ENCODE measurements at places on chromosomes 3 and 15.

DNA sequence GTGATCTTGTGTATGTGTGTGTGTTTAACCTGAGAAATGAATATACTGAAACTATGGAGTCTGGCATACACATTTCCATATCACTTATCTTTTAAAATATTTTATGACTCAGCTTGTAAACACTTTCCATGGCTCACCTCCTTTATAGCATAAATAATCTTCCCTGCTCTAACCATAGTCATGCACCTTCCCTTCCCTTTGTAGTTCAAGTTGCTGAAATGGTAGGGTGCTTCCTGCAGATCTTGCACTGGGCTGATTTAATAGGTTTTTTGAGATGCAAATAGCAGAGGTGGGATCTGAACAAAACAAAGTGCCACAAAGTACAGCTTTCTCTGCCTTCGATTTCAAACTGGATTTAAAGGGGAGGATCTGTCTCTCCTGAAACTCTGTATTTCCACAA is 712.7 kb upstream of the LMCD1 start:
- DNase-seq = no peak

DNA sequence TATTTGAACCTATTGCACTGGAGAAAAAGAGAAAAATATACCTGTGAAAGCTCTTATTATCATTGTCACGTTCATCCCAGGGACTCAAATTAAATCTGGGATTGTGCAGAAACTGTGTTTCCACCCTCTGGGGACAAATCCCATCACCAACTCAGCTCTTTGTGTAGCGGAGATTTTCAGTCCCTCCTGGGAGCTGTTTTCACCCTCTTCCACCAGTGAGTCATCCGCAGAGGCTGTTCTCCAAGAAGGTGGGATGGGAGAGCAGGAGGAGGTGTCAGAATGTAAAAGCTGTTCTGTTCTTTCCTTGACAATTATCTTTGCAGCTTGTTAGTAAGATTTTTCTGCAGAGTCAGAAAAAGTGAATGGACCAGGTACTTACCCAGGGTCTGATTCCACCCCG is 28.0 kb downstream of the SV2B start:
- DNase-seq = no peak

- no peak for DNase-seq
Observed at GRCh38 chr3:73601011-73601410, 23.7 kb downstream of the PDZRN3 start.

DNA sequence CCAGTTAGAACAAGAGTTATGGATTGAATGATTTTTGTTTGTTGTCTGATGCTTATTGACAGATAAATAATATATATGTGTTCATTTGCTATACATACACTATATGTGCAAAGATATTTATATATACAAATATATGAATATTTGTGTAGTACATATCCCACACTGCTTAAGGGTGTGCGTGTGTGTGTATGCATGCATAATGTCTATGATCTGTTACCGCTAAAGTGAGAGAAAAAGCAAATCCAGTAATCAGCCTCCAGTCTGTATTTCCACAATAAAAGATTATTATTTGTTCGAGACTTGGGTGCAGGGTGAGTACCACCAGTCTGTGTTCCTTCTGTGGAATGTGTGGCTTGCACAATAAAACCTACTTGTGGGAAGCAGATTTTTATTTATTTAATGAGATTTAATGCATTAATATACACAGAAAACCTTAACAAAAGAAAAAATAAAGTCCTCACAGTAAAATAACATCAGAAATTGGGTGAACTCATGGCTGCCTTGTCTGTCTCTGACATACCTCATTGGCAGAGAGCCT is 366.0 kb upstream of the TBL1XR1 start:
- DNase-seq = no peak

GRCh38 chr3:101979033-101979432 is 129.7 kb downstream of the NFKBIZ start:
- no peak for DNase-seq

- no peak for DNase-seq
Observed at GRCh38 chr3:115488409-115488808, 134.9 kb upstream of the GAP43 start.

- DNase-seq = no peak
Observed at GRCh38 chr3:141049681-141050080, 1.5 kb upstream of the SPSB4 start.

- no peak for DNase-seq
Observed at GRCh38 chr3:188279502-188280335, 125.8 kb downstream of the LPP start.

DNA sequence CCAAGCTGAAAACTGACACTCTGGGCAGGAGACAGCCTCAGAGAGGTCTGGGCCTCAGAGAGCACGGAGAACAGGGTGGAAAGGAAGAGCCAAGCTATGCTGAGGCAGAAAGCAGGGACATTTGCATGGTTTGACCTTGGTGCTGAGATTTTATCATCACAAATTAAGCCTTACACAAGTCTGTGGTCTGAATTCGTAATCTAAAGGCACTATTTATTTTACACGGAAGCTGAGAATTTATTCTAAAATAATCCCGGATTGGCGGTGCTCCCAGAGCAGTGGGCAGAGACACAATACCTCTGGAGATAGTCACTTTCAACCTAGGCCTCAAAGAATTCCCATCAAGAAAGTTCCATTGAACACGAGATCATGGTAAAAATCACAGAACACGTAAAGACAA is 47.5 kb downstream of the CFAP92 start:
- no peak for DNase-seq

DNA sequence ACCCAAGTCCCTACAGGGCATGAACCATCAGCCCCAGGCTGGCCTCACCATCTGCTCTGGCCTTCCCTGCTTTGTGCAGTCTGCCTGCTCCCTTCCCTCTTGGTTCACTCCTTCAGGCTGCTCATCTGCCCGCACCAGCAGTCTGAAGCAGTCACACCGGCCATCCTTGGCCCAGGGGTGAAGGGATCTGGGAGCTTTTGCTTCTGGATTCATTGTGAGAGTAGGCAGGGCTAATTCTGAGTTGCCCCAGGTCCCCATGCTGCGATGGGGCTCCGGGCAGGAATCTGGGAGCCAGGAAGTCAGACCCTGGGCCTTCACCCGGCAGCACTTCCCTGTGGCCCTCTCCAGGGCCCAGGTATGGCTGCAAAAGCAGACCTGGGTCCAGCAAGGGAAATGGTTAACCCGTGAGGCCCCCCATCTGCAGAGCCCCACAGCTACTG is 99.7 kb downstream of the VGLL4 start:
- no peak for DNase-seq

- DNase-seq = no peak
Observed at GRCh38 chr3:120506076-120506827, 55.5 kb upstream of the FSTL1 start.

DNA sequence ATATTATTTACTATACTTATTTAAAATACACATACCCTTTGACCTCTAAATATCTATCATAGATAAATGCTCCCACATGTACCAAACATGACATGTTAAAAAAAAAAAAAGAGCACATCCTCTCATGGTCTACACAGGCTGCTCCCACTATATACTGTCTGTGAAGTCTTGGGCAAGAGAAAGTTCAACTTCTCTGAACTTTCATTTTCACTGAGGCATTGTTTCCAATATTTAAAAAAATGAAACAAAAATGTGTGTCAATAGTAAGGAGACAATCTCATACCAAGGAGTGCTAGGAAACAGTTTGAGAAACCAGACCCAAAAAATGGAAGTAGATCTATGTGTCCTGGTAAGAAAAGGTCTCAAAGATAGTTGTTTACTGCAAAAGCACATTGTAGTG is 29.3 kb downstream of the SLC4A7 start:
- no peak for DNase-seq

- DNase-seq = no peak
Observed at GRCh38 chr15:56992725-56993124, 74.3 kb downstream of the TCF12 start.

DNA sequence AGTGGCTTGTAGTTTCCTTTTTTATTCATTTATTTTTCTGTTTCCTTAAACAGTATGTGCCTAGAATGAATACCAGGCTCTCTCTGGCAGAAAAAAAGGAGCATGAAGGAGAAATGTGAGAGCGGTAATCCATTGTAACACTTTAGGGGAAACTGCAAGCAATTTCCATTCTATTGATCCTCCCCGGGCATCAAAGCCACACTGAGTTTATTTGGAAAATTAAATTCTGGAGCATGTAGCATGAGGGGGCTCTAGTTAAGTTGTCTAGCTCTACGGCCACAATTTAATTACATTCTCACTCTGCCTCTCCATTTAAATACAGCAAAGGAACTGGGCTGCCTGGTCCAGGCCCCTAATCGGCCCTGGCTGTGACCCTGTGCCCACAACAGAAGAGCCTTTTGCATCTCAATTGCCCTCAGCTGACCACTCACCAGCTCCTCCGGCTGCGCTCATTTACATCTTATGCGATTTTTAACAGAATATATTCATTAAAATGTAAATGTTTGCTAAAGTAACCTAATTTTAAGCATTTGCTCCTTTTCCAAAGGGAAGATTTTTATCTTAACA is 72.9 kb downstream of the MEGF11 start:
- no peak for DNase-seq

DNA sequence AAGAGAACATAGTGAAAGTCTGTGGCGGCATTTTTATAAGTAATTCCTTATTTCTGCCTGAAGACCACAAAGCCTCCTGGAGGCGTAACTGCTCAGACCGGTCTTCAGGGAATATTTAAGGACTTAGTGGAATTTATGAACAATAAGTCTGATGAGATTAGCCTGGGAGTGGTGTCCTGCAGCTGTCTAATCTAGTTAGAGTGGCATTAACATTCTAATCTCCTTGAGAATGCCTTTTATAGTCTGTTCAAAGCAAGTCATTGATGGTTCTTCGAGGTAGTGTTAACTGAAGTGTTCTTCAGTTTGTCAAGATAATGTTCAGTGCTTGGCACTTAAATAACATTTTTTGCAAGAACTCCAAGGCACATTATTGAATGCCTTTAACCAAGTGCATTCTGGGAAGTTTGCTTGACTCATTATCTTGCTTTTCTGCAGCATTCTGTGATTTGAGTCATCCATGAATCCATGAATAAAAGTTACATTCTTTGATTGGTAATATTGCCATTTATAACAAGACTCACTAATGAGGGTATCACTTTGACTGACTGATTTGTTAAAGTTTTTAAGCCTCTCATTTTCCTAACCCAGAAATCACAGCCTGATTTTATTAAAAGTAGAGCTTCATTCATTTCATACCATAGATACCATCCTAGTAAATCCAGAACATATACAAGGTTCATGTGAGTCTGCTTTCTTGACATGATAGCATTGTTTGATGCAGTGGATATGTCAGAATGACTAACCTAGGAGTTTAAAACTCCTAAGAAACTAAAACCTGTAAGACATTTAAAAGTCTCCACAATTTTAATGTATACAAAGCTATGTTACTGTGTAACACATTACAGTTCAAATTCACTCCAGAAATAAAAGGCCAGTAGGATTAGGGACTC is 12.5 kb downstream of the RBM5 start:
- no peak for DNase-seq

- DNase-seq = no peak
Observed at GRCh38 chr3:71265365-71265915, 318.1 kb downstream of the FOXP1 start.

DNA sequence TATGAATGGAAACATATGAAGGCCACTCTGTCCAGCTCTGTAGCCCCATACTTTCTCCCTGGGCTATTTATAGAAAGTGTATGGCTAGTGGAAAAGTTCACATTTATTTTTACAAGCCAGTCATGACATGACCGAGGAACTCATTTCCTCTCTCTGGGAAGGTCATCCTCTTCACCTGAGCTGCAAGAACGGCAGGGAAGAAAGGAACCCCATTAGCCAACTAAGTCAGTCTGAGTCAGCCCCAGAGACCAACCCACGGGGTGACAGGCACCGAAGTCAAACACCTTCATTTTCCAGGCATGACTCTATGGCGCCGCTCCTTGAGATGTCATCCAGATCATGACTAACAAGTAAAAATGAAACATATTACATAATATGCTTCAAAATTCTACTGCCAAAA is 4.8 kb downstream of the PAQR9 start:
- no peak for DNase-seq

- no peak for DNase-seq
Observed at GRCh38 chr15:59833366-59833765, 144.2 kb upstream of the BNIP2 start.

GRCh38 chr15:78715434-78715833 is 74.4 kb upstream of the CHRNB4 start:
- no peak for DNase-seq

DNA sequence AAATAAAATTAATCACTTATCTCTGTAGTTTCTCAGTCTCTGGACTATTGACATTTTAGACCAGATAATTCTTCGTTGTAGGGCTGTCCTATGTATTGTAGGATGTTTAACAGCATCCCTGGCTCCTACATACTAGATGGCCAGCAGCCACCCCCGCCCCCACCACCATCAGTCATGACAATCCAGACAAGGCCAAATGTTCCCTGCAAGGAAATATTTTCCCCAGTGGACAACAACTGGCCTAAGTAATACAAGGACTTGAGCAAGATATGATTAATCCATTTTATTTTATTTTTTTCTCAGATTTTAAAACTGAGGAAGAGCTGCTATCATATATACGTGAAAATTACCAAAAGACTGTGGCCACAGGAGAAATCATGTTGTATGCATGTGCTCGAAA is 23.8 kb downstream of the TICRR start:
- DNase-seq = no peak

DNA sequence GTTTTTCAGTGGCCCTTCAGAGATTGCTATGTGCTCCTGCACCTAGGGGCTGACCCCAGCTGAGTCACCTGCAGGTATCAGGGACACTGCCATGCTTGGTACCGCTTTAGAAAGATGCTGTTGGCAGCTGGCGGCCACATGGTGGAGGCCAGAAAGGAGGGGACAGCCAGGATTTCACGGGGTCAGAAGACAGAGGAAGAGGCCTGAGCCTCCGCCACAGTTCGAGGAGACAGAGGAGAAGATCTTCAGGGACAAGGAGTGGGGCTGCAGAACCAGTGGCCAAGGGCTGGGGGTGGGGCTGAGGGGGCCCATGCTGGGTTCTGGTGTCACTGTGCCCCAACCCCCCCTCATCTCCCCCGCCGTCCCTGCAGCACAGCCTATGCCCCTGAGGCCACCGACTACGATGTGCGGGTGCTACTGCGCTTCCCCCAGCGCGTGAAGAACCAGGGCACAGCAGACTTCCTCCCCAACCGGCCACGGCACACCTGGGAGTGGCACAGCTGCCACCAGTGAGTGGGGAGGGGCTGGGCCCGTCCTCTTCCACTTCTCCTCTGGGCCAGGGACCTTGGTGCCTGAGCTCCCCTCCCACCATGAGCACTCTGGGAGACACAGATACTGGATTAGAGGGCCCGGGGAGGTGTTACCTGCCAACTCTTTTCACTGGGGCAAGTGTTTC is 19.9 kb downstream of the LOXL1 start:
- DNase-seq = no peak

DNA sequence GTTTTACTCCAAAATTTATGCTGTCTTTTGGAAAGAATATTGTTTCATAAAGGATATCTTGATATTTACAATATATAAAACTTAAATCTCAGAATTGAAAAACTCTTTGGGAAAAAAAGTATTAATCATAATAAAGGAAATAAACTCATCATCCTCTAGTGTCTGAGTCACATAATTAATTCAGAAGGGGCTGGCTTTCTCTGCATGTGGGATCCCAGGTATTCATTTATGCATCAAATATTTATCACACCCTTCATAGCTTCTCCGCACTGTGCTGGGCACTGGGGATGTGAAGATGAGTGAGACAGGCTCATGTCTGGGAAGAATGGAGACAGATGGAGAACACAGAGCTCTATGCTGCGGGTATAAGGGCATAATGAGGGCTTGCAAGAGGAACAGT is 65.6 kb downstream of the CCNL1 start:
- DNase-seq = no peak

- DNase-seq = no peak
Observed at GRCh38 chr3:13785351-13785750, 94.5 kb downstream of the WNT7A start.

Measured in 8988T (cell line).